ENCODE measurements at places on chromosomes 12 and 14.

- no peak for DNase-seq
These were observed 141.6 kb upstream of the MAX start for GRCh38 chr14:65243766-65244442.

GRCh38 chr12:65464930-65465329, 186.4 kb downstream of the MSRB3 start:
- no peak for DNase-seq

DNA sequence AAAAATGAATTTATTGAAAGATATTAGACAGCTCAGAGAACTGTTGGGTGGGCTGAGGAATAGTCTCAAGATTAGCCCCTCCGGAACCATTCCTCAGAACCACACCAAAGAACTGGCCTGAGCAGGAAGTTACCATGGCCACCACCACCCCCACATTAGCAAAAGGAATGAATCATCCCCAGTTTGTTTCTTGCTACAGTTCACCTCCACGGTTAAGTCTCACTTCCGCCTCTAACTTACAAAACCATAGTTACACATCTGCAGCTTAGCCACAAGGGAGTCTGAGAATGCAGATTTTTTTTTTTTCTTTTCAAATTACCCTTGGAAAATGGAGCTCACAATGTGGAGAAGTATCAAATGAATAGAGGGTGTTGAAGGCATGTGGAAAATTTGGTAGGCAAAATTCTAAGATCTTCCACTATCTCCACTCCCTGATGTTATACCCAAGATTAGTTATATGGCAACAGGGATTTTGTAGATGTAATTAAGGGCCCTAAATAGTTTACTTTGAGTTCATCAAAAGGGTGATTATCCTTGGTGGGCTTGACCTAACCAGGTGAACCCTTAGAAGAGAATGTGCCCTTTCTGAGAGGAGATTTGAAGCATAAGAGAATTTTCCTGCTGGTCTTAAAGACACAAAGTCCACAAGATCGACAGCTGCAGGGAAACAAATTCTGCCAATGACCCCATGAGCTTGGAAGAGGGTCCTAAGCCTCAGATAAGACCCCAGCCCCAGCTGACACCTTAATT, 129.8 kb upstream of the KRR1 start:
- DNase-seq: no peak

DNA sequence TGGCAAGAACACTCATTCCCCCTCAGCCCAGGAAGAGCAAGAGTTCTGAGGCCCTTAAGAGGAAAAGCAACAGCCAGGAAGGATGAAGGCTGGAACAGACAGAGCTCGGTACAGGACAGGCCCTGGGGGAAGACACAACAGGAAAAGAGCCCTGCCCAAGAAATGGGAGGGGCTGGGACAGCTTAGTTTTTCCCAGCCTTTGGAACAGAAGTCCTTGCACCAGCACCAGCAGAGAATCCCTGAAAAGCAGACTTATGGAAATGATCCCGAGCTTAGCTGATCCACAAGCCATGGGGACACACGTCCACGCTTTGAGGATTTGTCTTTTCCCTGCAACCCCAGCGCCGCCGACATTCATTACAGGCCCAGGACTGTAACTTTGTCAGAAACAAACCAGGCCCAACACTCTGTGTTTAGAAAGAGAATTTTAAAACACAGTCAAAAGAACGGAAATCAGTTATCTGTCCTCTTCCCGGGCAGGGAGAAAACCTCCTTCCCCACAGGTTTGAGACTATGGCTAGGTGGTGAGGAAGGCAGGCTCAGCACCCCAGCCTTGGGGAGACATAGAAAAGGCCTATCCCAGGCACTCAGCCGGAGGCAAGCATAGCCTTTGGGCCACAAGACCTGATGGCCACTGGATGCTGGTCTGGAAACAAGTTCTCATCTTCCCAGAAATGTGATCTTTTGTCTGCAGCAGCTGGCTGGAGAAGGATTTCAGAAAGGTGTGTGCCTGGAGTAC, 4.0 kb upstream of the AVIL start:
- DNase-seq: no peak

DNA sequence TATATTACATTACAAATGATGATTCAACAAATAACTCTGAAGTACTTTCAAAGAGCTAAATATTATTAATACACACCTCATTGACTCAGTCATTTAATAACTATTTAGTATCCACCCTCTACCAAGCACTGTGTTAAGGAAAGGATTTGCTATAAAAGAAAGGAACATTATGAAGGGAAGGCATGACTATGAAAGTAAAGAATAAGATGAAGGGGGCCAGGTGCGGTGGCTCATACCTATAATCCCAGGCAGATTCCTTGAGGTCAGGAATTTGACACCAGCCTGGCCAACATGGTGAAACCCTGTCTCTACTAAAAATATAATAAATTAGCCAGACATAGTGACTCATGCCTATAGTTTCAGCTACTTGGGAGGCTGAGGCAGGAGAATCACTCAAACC, 107.9 kb downstream of the PLCZ1 start:
- no peak for DNase-seq

DNA sequence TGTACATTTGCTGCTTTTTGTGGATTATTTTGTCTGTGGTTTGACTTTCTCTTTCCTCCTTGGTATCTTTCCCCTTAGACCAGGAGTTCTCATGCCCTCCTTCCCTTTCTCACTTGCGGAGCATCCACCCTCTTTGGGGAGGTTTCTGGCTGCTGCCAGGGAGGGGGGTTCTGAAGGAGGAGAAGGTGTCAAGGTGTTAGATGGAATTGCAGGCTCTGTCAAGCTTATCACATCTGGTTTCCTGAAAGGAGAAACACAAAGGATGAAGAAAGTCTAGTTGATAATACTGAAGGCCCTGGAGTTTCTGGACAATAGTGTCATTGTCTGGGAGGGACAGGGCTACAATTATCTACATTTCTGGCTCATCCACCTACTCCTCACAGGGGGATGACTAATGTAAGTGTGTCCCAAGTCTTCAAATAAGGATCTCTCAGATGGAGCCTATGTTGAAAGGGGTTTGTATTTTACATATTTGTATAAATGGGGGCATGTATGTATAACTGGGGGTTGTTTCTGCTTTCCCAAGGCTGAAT, 217.3 kb upstream of the CCDC196 start:
- no peak for DNase-seq

DNA sequence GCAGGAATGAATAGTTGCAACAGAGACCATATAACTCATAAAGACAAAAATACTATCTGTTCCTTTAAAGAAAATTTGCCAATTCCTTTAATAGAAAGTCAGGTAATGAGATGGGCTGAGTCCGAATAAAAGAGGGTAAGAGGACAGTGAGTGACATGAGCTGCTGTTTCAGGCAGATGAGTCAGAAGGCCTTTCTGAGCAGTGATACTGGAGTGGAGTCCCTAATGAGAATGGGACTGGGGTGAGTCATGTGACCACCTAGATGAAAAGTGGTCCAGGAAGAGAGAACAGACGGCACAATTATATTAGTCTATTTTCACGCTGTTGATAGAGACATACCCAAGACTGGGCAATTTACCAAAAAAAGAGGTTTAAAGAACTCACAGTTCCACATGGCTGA, 393.7 kb downstream of the BCL11B start:
- DNase-seq: no peak

DNA sequence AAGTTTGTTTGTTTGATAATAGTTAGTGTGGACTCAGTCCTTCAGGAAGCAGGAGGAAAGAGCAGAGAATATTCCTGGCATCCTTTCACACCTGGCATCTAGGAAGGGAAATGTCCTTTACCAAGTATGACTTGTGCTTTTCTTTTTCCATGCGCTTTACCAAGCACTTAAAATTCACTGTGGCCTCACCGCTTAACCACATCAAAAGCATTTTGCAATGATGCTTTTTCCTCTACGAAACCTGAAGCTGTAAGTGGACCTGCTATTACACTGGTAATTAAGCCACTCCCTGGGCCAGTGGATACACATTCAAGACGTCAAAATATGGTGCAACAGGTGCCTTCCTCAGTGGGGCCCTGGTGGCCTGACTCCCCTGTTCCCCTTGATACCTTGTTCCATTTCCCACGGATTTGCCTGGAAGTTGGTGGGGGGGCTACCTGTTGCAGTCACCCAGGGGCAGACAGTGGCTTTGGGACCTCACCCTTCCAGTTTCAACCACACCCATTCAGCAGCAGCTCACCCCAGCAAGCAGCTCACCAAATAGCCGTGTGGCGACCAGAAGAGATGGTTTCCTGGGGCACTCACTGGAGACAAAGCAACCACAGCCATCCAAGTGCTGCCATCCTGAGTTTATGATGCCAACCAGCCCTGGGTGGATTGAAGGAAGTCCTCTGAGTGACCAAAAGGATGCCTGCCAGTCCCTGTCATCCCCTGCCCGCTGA, 14.2 kb upstream of the FZD10 start:
- DNase-seq: no peak

- no peak for DNase-seq
These were observed at the start of gene BMP4 for GRCh38 chr14:53956427-53957201. Gene BMP4, minus strand, starts transcription at chr14:53956825. Its CDS starts 4,603 bp downstream, at chr14:53952222.

GRCh38 chr12:113933201-113933786, 32.8 kb downstream of the RBM19 start:
- no peak for DNase-seq

DNA sequence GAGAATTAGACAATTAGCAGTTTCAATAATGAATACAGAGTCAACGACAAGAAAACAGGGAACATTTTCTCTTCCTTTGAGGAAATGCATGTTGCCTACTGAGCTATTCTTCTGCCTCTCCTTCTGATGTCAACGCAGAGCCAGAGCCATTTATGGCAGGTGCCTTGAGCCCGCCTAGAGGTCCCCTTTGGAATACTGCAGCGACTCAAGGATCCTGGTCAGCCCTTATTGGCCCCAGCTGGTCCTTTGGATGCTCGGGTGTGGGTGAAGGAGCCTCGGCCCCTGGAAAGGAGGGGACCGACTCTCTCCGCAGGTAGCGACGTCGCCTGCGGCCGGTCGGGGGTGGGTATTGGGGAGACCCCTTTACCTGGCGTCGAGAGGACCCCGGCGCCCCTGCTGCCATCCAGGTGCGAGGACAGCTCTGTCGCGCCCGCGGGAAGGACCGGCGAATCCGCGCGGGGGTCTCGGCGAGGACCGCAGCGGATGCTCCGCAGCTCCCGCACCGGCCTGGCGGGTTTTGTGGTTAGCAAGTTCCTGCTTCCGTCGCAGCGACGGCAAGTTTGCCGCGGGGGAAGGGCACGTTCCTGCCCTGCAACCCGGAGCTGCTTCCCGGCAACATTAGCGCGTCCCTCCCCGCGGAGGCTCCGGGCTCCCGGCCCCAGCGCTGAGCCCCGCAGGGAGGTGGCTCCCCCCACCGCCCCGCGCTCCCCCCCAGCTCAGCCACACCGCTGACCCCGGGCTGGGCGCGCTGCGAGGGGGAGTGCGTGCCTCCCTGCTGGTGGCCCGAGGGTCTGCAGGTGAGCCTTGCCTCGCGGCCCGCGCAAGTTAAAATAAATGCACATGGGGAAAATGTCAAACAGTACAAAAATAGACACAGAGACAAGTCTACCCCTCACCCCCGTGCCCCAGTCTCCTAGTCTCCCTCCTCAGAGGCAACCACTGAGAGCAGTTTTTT, at the start of gene MANSC1:
Gene MANSC1 (minus strand): TSS at position 532 of the 955 bp plus-strand sequence. CDS start 6,928 bp downstream, outside the sequence.
- no peak for DNase-seq

GRCh38 chr14:34043627-34044372, 92.9 kb upstream of the EGLN3 start:
- DNase-seq: peak; percentile 11

GRCh38 chr12:80422550-80422949, 21.5 kb upstream of the PTPRQ start:
- DNase-seq: no peak

GRCh38 chr12:105205322-105206048, 30.5 kb downstream of the APPL2 start:
- DNase-seq: no peak

GRCh38 chr12:3304436-3305165, 186.4 kb upstream of the PRMT8 start:
- DNase-seq: no peak

DNA sequence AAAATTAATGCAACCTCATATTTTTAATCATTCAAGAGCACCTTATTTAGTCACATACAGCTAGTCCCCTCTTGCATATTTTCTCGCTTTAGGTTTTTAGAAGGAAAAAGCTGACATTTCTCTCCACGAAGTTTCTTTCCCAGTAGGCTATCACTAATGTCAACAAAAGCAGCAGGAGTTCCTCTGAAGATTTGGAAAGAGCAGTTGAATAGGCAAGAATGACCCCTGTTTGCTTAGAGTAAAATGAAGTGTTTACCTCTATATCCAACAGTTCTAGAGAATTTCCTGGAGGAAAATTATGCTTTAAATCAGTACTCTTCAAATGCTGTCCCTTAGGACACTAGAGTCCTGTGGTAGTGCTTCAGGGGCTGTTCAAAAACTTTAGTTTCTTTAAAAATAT, 188.1 kb upstream of the PRKD1 start:
- DNase-seq: no peak

DNA sequence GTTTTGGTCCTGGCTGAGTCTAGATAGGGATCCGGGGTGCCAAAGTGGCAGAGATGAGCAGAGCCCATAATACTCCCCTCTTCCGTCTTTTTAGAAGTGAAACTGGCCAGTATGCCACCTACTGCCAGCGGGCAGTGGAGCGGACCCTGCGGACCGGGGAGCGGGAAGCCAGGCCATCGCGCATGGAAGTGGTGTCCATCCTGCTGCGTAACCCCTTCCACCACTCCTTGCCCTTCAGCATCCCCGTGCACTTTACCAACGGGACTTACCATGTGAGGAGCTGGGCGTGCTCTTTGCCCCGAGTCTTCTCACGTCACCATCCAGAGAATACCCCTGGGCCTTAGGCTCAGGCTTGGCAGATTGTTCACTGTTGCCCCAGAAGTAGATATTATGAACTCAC, 21.0 kb downstream of the PIGH start:
- no peak for DNase-seq

GRCh38 chr12:15011162-15011561, 38.3 kb downstream of the PDE6H start:
- no peak for DNase-seq

GRCh38 chr12:129927316-129927900, 23.6 kb upstream of the TMEM132D start:
- DNase-seq: no peak

GRCh38 chr12:2353281-2353680, 300.5 kb downstream of the CACNA1C start:
- DNase-seq: no peak

- no peak for DNase-seq
These were observed 148.1 kb downstream of the LMNTD1 start for GRCh38 chr12:25404955-25405354.

DNA sequence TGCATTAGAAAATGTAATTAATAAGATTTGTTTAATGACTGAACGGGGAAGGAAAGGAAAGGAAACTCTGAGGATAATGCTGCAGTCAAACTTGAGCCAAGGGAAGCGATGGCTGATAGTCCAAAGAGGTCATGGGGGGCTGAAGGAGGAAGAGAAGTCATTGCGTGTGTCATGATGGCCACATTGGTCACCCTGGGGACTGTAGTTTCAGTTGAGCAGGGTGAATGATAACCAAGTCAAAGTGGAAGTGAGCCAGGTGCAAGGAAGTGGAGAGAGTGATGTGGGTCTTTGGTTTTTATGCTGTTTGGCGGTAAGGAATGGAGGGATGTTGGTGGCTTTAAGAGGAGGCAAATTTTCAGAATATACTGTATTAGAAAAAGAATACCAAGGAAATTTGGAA, 21.6 kb downstream of the C12orf75 start:
- no peak for DNase-seq

DNA sequence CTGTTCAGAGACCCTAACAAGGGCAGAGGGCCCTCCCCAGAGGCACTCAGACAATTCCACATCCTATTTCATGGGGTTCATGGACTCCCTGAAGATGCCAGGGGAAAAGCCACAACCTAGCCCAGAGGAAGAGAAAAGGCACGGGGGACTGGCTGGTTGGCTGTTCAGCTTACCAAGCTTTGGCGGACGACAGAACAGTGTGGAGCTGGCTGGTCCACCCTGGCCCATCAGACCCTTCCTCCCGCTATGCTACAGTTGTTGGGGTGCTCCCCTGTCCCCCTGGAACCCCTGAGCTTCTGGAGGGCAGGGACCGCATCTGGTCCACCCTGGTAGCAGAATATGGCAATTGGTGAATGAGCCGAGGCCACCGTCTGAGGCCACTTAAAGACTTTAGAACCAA, 6.3 kb downstream of the TESC start:
- no peak for DNase-seq
